ENCODE measurements at places on chromosomes 6 and 20.

DNA sequence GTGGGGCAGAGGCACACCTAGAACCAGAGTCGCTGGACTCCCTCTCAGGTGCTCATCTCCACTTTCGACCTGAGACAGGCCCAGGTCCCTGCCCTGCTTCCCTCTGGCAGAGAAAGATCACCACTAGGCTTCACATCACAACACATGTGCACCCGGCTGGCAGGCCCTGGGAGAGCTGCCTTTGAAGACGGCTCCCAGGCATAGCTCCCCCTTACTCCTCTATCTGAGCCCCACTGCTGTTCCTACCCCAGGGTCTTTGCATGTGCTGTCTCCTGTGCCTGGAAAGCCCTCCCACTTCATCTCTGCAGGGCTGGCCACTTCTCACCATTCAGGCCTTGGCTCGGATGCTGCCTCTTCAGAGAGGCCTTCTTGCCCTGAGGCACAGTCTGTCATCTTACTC lies 89.2 kb downstream of the NOL4L start:
- DNase-seq = no peak

- no peak for DNase-seq
Observed at GRCh38 chr20:57013741-57014140, 252.7 kb downstream of the BMP7 start.

DNA sequence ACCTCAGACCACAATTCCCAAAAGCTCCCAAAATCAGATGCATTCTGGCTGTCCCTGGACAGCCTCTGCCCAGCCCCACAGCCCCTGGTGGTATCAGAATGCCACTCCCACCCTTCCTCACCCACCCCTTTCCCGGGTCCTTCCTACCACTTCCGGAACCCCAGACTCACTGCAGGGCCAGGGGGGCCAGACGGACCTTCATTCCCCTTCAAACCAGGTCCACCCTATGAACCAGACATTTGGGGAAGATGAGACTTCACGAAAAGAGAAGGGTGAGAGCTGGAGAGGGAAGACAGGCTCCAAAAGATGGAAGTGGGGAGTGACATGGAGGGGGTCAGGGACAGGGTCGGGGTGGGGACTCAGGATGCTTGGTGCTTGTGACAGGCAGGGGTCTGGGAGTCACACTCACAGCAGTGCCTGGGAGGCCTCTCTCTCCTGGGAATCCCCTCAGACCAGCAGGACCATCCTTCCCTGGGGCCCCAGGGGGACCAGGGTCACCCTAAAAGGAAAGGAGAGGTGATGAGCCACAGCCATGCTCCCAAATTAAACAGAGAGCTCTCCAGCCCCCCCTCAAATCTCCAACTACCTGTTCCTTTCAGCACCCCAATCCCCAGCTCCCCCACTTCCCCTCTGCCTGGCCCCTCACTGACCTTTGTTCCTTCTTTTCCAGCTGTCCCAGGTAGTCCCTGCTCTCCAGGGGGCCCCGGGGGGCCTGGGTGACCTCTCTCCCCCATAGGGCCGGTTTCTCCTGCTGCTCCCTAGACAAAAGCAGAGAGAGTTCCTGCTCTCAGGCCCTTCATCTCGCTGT lies 20.2 kb downstream of the COL11A2 start:
- no peak for DNase-seq

DNA sequence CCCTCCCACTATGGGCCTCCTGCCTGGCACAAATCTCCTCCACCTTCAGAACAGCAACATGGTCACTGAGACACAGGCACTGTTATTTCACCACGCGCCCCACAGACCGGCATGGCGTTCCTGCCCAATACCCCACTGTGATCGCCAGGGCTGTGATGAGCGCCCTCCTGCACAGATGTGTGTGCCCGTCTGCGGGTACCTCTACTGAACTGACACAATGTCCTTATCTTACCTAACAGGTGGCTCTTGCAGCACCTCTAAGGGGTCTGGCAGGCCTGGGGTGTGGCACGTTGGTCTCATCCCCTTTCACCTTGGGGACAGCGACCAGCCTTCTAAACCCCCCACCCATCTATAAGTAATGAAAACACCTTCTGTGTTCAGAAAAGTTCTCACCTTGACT lies 64.2 kb downstream of the STAU1 start:
- DNase-seq = no peak

GRCh38 chr6:51118792-51119191 lies 300.1 kb downstream of the TFAP2B start:
- no peak for DNase-seq

DNA sequence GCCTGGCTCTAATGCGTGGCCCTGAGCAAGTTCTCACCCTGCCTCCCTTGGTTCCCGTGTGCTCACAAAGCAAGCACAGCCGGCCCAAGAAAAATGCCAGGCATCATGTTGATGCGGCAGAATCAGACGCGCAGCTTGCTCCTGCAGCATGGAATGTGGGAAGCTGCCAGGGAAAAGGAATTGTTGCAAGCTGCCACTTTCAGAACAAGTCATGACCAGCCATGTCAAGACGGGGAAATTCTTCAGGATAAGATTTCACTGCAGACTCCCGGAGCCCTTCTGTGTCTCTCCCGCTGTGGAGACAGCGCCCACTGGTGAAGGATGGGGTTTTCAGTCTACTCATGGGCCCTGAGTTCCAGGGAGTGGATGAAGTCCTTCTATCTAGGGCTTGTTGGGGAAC lies 4.6 kb downstream of the DACT2 start:
- no peak for DNase-seq

Measured in activated naive CD4-positive, alpha-beta T cell (primary cell).